Stimulated activated CD4-positive, alpha-beta T cell treated with anti-CD3 and anti-CD28 coated beads, Interleukin-12 subunit alpha, Interleukin-12 subunit beta, amount 100 ng/mL, for 24 hours (primary cell): ENCODE measurements at places on chromosomes 5 and 9.

DNA sequence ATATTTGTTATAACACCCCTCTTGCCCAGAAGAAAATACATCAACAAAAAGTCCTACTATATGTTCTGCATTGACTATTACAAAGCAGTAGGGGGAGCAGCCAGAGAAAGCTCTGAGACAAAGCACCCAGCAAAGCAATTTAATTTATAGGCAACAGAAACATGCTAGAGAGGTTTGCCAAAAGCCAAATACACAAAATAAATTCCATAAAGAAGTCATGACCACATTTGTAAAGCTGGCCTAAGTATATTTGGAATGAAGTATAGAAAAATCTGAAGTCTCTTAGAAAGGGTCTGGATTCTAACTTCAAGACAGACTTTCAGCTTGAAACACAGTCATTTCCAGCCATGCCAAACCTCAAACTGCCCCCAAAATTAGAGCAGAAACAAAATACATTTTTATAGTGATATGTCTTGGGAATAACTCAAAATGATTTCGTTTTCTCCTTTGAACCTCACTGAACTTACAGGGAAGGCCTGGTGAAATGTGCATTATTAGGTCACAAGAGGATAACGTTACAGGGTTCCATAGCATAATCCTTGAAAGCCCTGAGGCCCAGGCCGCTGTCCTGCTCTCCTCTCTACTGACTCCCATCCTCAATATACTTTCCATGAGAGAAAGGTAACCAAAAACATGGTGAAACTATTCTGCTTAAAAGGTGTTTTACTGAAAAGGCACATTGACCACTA is 451.8 kb downstream of the RAB3C start:
- DNase-seq = no peak

DNA sequence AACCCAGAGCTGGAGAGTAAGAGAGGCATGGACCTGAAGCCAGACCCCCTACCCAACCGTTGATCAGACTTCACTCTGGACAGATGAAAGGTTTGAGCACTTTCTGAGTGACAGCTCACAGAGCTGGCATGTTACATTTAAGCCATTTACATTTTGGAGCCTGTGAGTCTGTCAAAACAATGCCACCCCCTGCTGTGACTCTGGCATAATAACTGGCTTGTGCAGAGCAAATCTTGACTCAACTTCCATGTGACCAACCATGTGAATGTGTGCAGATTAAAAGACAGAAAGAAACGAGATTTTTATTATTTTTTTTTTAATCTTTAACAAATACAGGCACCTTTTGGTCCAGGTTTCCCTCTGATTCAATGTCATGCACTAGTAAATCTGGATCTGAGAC is 48.5 kb downstream of the MFAP3 start:
- no peak for DNase-seq

DNA sequence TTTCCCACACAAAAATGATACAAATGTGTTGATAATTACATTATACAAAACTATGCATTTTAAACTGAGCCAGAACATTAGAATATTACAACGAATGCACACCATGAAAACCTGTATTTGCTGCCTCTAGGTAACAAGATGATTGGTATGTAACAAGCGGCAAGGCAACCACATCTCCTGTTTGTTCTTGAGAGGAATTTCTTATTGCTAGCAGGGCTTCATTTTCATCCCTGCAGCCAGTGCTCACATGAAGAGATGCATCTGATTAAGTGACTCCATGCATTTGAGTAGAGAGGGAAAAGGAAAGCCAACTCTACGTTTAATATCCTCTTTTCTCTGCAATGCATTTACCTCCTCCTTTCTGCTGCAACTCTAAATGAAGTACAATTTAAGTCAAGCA is 36.6 kb downstream of the FRMD3 start:
- DNase-seq = no peak

DNA sequence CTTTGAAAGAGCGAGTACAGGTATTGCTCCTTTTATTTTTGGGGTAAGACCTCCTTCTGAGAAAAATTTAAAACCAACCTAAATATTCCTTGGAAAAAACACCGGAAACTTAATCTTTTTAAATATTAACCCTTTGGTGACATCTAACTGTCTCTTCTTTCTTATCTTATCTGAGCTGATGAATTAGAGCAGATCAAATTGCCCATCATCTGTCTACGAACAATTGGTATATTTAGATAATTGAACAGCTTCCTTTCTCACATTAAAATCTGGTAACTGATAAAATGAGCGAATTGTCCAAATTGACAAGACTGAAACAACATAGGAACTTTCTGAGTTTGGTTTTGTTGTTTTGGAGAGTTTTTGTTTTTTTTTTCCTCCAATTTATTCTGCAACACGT is 2.0 kb downstream of the ISL1 start:
- no peak for DNase-seq

DNA sequence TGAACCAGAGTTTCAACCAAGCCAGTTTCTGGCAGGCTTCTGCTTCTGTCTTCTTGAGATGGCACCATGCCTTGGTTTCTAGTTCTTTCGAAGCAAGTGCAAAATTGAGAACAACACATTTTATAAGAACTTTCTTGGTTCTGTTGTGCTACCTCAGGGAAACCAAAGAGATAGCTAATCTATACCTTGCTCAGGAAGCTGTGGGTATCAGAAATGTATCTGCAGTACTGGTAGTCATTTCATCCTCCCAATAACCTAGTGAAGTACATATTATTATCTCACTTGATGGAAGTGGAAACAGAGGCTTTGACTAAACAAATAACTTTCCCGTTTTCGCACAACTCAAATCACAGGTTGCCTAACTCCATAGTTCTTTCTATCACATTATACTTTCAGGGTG is 246.6 kb downstream of the ENC1 start:
- DNase-seq = no peak

GRCh38 chr5:104652271-104652861 is 1089.8 kb upstream of the NUDT12 start:
- no peak for DNase-seq
